CD4-positive, alpha-beta T cell treated with Interleukin-15 for 1 hour (primary cell): ENCODE measurements at places on chromosomes 11 and 22.

DNA sequence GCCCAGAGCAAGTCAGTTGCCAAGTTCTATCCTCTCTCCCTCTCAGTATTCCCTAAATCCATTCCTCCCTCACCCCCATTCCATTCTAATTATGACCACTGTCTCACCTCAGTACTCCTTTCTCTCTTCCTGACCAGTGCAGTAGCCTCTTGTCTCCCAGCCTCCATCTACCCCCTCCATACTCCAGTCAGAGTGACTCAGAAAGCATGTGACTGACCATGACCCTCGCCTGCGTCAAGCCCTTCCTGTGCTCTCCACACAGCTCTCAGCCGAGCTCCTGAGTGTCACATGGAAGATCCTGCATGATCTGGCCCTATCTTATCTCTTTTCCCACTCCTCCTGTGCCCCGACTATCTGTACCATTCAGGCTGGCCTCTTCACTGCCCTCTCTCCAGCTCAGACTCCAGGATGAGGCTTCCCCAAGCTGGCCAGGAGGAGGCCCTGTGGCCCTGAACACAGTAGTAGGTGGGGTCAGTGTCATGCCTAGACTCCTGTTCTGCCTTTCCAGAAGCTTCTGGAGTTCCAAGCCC lies 42.6 kb downstream of the NEU3 start:
- no peak for DNase-seq

- DNase-seq: no peak
Measured at GRCh38 chr22:50171319-50171964, 911 bp downstream of the PANX2 start.

DNA sequence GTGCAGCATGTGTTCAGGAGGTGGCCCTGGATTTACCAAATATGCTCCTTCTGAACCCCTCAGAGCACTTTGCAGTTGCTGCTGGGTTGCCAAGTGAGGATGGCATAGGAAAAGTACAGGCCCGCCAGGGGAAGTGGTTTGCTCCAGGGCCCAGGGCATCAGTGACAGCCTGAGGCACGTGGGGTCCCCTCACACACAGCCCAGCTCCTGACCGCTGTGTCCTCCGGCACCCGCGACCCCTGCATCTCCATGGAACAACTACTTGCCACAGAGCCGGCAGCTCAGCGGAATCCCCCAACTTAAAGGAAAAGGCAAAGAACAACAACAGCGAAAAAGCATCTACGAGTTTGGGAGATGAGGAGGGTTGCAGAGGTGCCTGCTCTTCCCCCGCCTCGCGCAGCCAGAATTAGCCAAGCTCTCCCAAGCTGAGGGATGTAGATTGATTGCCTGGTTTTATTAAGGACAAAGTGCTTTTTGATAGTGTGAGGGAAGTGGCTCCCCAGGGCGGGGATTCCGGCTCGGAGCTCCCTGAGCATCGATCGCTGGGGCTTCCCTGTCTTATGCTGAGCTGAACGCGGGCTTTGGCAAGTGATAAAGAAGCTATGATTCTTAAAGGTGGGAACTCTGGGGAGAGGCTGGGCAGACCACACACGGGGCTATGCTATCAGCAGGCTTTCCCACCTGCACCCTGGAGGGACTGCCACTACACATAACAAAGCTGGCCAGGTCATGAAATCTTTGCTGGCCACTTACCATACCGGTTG lies 174.5 kb downstream of the CEP164 start:
- no peak for DNase-seq

DNA sequence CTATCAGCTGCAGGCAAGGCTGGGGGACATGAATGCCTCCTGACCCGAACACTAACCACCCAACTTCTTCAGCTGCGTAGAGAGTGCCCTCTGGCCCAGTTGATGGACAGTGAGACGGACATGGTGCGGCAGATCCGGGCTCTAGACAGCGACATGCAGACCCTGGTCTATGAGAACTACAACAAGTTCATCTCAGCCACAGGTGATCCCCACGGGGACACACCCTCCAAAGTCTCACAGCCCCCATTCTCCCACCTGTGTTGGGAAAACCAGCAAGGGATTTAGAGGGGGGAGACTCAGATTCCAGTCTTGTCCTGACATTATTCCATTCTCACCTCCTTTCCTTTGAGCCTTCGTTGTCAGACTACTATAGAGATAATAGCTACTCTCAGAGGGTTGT lies 912 bp downstream of the VPS51 start:
- no peak for DNase-seq

DNA sequence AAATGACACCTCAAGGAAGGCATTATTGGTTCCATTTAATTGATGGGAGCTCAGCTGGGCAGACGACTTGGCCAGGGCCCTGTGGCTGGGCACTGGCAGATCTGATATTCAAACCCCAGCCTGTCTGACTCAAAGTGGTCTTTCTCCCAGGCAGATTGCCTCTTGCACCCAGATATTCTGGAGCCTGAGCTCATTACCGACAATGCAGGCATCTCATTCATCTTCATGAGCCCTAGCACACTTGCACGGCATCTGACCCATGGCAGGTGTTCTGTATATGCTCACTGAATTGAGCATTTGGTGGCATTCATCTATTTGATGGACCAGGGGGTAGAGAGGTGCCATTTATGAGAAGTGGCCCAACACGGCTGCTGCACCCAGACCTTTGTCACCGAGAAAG lies 193.1 kb downstream of the DSCAML1 start:
- DNase-seq: no peak

DNA sequence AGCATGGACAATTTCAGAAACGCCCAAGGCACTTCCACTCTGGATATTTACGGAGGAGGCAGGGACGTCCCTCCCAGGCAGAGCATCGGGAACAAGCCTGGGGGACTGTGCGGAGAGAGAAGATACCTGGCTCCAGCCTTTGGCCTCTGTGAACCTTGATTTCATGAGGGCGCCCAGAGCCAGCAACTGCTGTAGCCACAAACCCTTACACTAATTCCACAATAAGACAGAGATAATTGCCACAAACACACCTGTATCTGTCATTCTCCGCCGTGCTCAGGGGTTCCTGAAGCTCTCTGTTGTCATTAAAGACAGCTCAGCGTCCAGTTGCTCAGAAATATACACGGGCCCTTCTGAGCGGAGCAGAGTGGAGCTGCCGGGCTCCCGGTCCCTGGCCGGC lies 1292.1 kb downstream of the TBC1D22A start:
- DNase-seq: no peak

DNA sequence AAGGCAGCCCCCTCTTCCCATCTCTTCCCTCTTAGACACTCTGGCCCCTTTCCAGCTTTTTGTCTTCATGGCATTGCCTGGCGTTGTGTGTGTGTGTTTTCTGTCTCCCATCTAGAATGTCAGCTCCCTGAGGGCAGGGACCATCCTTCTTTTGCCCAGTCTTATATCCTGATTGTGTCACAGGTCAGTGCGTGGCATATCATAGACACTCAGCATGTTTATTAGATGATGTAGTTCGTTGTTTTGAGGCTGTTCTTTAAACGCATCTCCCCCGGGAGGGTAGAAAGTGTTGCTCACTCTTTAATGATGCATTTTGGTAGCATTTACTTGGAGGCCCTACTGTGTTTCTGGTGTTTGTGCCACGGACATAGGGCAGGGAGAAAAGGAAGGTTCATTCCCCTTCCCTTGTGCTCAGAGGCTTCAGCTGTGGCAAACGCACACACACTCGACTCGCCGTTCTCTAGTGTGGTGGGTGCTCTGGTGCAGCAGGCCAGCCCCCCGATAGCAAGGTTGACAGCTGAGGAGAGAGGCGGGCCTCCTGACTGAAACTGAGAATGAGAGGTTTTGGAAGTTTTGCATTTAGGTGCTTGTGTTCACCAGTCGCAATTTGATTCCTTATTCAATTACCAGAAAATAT lies 60.2 kb downstream of the TNRC6B start:
- DNase-seq: no peak

DNA sequence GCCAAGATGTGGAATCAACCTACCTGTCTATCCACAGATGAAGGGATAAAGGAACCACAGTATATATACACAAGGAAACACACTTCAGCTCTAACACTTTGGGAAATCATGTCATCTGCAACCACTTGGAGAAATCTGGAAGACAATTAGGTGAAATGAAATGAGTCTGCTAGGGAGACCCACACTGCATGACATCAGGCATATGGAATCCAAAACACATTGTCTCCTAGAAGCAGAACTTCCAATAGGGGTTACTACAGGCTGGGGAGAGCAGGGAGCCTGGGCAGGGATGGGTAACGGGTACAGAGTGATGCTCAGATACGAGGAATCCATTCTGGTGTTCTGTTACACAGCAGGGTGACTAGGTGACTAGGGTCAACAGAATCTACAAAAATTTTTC lies 18.3 kb downstream of the RGL4 start:
- no peak for DNase-seq

- no peak for DNase-seq
Measured at GRCh38 chr22:32909581-32910428, 108.3 kb downstream of the TIMP3 start.

GRCh38 chr11:109388982-109389381 lies 33.0 kb upstream of the C11orf87 start:
- DNase-seq: no peak

GRCh38 chr22:46090631-46091201 lies 59.6 kb upstream of the PPARA start:
- DNase-seq: no peak
